HT-29 (cell line): ENCODE measurements at places on chromosomes 2 and 18.

GRCh38 chr18:73842795-73843394, 304.7 kb downstream of the FBXO15 start:
- peak; percentile 35 for DNase-seq

DNA sequence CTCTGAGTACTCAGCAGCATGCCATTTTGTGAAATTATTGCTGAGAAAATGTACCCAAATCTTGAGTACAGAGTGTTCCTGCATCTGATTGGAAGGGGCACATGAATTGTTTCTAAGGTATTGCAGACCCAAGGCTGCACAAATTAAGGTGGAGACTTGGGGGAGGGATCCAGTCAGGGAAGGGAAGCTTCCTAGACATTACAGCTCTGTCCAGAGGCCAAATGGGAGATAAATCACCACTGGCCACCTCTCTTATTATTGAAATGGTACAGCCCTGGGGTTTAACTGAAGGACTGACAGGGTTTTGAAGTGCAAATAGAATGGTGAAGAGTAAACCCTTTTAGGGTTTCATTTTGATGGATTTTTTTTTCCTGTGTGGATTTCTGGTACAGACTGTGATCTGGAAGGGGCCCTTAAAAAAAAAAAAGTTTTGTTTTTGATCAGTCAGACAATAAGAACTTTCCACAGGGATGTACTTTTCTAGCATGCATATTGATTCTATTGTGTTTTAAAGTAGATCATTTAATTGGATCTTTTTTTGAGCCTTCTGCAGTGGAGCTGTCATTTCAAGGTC, 119.4 kb downstream of the GREB1L start:
- no peak for DNase-seq

DNA sequence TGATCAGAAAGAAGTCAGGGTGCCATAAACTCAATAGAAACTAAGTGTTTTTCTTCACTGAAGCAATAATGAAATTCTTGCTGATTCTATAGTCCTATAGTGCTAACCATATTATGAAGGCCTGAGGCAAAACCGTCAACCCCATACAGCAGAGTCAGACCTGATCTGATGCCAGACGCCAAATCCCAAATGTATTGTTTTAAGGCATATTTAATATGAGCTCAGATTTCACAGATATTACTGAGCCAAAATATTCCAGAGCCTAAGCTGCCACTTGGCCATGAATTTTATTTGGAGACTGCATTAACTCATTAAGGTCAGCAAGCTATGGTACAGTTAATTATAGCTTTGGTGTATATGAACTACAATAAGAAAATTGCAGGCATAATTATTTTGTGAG, 53.4 kb downstream of the SCN1A start:
- DNase-seq = no peak

GRCh38 chr18:45619826-45620201, 4.5 kb downstream of the SLC14A2 start:
- no peak for DNase-seq

DNA sequence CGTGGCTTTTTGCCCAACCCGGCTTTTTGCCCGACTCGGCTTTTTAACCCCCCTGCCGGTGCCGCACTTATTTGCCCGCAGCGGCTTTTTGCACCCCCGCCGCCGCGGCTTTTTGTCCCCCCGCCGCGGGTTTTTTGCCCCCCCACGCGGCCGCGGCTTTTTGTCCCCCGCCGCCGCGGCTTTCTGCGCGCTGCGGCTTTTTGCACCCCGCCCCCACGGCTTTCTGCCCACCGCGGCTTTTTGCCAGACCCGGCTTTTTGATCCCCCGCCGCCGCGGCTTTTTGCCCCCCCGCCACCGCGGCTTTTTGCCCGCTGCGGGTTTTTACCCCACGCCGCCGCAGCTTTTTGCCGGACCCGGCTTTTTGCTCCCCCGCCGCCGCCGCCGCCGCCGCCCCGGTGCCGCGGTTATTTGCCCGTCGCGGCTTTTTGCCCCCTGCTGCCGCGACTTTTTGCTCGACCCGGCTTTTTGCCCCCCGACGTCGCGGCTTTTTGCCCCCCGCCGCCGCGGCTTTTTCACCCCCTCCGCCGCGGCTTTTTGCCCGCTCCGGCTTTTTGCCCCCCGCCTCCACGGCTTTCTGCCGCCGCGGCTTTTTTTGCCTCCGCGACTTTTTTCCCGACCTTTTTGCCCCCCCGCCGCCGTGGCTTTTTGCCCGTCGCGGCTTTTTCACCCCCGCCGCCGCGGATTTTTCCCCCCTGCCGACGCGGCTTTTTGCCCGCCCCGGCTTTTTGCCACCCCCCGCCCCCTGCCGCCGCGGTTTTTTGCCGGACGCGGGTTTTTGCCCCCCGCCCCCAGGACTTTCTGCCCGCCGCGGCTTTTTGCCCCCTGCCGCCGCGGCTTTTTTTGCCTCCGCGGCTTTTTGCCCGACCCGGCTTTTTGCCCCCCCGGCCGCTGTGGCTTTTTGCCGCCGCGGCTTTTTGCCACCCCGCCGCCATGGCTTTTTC, 2786.5 kb downstream of the RPIA start:
- no peak for DNase-seq

- no peak for DNase-seq
These were observed 185.3 kb downstream of the HAUS1 start for GRCh38 chr18:46289463-46289862.

DNA sequence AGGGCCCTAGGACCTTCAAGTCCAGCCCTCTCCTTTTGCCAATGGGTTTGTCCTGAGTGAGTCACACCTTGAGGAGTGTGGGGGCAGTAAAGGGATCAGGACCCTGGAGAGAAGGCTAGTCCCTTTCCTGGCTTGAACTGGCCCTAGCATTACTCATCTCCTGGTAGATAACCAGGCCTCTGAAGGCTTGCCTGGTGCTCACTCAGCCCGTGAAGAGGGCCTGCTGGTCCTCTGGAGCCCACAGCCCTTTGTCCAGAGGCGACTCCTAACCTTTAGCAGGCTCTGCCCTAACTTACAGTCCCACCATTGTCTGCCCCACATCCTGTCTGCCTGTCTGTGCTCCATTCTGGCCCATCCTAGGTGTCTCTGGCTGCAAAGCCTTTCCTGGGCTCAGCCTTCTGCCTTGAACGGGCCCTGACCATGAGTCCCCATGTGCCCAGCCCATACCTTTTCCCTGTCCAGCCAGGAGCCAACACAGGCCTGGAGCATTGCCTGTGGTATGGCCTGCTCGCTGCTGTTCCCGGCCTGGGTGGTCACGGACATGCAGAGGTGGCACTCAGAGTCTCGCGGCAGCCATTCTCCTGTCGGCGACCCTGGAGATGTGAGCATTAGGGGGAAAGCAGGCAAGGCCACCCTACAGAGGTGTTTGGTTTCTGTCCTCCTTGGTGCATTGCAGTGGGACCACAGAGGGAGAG, 5.0 kb downstream of the SFTPB start:
- DNase-seq = peak; percentile 3

GRCh38 chr2:158575051-158575635, 118.4 kb downstream of the PKP4 start:
- DNase-seq = no peak

DNA sequence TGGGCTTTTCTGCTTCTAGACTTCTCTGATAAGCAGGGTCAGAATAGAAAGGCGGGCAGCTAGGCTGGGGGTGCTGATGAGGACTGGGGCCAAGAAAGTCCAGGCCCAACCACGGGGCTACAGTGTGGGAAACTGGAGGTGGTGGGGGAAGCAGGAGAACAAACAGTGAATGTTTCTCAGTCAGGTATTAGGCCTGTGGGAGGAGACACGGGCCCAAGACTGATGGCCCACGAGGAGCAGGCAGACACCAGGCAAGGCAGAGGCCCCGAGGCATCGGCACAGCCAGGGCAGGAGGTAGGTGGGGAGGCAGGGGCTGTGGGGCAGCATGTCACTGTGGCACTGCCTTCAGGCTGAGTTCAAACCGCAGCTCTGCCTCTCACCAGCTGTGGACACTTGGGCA, 40.7 kb downstream of the KCNIP3 start:
- DNase-seq = no peak

- DNase-seq = no peak
These were observed 5.9 kb upstream of the SPRED2 start for GRCh38 chr2:65438137-65438899.

DNA sequence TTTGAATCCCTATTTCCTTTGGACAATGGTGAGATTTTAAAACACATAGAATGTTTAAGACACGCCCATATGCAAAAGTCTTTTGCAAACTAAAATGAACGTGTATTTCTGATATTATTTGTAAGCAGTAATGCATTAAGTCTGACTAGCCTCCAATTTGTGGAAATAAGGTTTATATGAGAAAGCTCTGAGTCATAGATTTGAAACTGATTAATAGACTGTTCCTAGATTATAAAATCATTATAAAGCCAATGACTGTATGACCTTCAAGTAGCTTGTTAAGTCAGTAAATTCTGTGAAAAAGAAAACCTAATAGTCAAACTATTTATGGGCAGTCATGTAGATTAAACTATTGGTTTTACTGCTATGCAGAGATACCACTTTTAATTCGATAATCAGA, 12.8 kb upstream of the EFEMP1 start:
- DNase-seq = no peak
